ENCODE measurements at places on chromosomes 4 and X. TPM values are rescaled to one million over a fixed set of nuclear protein-coding genes. Genes with fewer than 3 reads are reported as not detected.

GRCh38 chrX:131441033-131441432, 102.8 kb upstream of the OR13H1 start:
- no peak for DNase-seq

DNA sequence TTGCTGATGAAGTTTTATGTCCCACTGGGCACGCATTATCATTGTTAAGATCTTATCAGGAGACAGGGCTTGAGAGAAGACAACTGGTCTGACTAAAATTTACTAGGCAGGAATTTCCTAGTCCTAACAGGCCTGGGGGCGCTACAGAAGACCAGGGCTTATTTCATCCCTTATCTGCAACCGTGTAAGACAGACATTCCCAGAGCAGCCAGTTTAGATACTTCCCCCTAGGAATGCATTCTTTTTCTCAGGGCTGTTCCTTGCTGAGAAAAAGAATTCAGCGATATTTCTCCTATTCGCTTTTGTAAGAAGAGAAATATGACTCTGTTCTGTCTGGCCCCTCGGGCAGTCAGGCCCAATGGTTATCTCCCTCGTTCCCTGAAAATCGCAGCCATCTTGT, 93.8 kb downstream of the TLL1 start:
- no peak for DNase-seq

- no peak for DNase-seq
Observed at GRCh38 chrX:40931921-40932320, 153.3 kb upstream of the USP9X start.

- no peak for DNase-seq
Observed at GRCh38 chrX:22800360-22800759, 199.4 kb upstream of the DDX53 start.

DNA sequence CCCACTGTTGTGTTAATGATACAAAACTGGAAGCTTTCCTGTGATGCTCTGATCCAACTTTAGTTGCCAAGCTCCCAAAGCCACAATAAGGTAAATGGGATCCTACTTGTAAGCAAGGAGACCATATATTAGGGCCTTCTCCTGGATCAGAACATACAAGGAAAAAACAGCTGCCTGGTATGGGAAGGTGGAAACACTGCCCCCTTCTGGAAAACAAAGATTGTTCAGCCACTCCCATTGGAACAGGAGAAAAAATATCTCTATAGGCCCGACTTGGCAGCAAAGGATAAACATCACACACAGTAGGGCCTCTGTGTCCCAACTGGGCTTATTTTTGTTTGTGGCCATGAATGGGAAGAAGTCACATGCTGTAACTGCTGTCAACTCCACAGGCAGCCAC, 166.5 kb downstream of the TBX22 start:
- no peak for DNase-seq

DNA sequence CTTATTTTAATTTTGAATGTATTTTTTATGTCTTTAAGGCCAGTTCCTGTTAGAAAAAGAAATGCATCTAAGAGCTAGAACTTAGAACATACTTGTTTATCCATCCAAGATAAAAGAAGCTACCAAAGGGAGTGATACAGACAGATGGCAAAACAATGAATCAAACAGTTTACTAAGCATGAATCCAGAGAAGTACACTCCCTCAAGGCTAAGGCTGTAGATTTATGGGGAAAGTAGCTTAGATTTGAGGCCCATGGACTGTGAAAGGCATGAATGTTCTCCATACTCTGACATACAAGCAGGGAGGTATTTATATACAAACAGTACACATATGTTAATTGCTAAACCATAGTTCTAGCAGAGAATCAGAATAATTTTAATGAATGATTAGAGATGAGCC, 255.3 kb upstream of the NRK start:
- no peak for DNase-seq

DNA sequence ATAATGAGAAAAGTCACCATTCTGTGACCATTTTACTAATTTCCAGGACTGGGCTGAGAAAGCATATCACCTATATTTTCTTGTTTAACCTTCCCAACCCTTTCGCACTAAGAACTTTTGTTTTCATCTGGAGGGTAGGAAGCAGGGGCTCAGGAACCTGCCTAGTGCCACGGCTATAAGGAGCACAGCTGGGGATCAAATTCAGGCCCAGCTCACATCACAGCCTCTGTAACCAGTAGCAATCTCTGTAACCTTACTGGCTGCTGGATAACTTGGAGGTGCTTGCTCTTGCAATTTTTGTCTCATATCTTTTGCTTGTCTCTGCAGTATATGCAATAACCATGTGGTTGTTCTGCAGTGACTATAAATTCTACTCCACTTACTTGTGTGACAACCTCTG, 76.7 kb upstream of the PLAC1 start:
- DNase-seq, result no peak

GRCh38 chr4:1376841-1377605, 29.2 kb downstream of the NKX1-1 start:
- no peak for DNase-seq

GRCh38 chr4:119707336-119707735, 78.7 kb upstream of the PDE5A start:
- DNase-seq, result no peak

DNA sequence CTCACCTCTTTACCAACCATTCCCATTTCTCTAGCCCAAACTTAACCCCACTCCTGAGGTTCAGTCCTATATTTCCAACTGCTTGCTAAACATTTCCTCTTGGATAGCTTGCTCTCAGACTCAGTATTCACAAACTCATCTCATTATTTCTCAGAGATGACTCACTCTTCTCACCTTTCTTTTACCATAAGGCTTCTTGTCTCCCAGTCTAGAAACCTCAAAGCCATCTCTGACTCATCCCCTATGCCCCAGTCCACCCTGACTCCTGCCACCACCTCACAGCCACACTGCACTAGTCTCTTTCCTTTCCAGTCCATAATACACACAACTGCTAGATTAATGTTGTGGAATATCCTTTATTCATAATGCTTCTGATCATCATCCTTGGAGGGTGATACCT, 4.8 kb downstream of the FRMPD3 start:
- DNase-seq, result no peak

DNA sequence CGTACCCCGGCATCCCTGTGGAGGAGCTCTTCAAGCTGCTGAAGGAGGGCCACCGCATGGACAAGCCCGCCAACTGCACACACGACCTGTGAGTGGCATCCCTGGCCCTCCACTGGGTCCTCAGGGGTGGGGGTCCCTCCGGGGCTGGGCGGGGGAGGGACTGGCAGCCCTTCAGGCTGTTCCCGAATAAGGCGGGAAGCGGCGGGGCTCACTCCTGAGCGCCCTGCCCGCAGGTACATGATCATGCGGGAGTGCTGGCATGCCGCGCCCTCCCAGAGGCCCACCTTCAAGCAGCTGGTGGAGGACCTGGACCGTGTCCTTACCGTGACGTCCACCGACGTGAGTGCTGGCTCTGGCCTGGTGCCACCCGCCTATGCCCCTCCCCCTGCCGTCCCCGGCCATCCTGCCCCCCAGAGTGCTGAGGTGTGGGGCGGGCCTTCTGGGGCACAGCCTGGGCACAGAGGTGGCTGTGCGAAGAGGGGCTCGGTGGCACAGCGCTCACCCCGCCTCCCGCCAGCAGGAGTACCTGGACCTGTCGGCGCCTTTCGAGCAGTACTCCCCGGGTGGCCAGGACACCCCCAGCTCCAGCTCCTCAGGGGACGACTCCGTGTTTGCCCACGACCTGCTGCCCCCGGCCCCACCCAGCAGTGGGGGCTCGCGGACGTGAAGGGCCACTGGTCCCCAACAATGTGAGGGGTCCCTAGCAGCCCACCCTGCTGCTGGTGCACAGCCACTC, 13.7 kb downstream of the FGFR3 start:
- no peak for DNase-seq

- DNase-seq, result no peak
Observed at GRCh38 chr4:78476108-78476704, 75.4 kb upstream of the ANXA3 start.

DNA sequence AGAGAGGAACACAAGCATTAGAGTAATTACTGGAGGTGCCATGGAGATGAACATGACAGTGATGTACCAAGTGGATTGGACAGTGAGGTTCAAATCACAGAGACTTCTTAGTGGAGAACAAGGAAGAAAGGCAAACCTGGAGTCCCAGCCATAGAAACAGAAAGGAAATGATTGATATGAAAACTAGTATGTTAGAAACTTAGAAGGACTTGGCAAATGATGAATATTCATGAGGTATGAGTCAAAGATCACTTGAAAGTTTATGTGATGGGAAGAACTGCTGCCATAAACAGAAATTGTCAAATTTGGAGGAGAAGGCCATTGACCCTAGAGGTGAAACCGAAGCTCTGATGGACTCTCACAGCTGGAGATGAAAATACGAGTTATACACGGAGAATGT, 88.2 kb downstream of the PHOX2B start:
- DNase-seq, result no peak

The GASK1B gene
- 8.2 TPM for total RNA-seq

The NUDT11 gene
- 0.56 TPM for total RNA-seq

The FGFR3 gene
- 40.0 TPM for total RNA-seq

Measured in liver (tissue), 10 donors.